CD4-positive, alpha-beta memory T cell (primary cell): ENCODE measurements at places on chromosomes 3 and 15. TPM values are rescaled to one million over a fixed set of nuclear protein-coding genes. Genes with fewer than 3 reads are reported as not detected.

DNA sequence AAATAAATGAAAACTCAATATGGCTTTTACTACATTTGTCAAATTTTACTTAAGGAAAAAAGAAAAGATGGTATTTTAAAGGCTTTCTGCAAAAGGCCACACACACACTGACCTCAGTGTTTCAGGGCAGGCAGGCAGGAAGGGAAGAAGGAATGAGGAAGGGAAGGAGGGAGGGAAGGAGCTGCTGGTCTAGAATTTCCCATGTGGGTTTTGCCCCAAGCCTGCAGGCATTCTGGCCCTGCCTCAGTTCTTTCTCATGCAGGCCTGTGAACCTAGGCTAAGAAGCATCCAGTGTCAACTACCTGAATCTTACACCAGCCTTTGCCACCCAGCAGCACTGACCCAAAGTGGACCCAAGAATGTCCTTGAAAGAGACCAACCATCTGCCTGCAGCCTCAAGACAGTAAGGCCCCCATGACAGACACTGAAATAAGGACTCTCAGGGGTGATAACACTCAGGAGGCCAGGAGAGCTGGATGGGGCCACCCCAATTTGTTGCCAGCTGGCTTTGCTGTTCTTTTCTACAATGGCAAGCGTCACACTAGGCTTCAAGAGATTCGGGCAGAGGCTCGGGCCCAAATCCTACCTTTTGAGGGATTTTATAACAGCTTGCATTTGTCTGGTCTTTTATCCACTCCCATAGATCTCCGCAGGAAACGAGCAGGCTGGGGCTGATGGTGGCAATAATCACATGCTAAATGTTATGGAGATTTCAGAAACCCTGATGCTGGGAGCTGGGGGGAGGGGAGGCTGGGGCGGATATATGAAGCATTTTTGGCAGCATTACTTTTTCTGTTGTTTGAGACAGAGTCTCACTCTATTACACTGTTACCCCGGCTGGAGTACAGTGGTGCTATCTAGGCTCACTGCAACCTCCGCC is 51.4 kb downstream of the XXYLT1 start:
- DNase-seq: no peak

DNA sequence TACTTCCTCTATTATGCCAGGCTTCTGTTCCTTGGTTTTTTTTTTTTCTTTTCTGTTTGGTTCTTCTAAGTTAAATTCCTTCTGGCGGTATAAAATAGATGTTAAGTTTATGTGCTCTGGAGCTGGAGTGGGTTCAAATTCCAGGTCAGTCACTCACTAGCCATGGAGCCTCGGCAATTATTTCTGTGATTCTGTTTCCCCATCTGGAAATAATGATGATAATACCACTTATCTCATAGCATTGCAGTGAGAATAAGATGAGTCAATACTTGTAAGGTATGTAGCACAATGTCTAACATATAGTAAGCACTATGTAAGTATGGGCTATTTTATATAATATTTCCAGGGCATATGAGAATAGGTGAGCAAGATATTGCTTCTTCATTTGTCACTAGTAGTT is 33.2 kb upstream of the ZDHHC23 start:
- no peak for DNase-seq

DNA sequence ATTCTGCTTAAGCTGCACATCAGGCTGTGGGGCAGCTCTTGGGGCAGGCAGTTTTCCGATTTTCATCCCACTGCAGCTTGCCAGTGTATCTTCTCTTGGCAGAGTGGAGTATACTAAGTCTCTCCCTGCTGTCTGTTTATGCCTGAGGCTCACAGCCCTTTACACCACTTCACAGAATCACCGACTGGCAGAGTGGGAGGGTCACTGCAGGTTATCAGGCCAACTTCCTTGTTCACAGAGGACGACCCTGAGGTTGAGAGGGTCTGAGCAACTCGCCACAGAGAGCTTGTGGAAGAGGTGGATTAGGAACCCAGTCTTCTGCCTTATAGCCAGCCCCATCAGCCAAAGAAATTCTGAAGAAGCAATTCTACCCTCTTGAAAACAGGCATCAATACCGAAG is 30.9 kb downstream of the KIF9 start:
- no peak for DNase-seq

GRCh38 chr3:124439603-124440002 is 290.6 kb upstream of the UMPS start:
- no peak for DNase-seq

Gene CIB2
- 0.56 TPM for polyA plus RNA-seq

Gene CFAP161
- not detected for polyA plus RNA-seq

Gene NCKIPSD
- 8.3 TPM for polyA plus RNA-seq
